ENCODE measurements at places on chromosomes 6 and 20. TPM values are rescaled to one million over a fixed set of nuclear protein-coding genes. Genes with fewer than 3 reads are reported as not detected.

Gene SRF
- total RNA-seq: 26.7 TPM

- no peak overlapping the region for H3K27ac ChIP-seq
- H3K4me1 ChIP-seq: no peaks in the 10 kb centered on the region
- no peaks in the 10 kb centered on the region for H3K27me3 ChIP-seq
- no peak for DNase-seq
These were observed 94.7 kb downstream of the TMEM242 start for GRCh38 chr6:157228426-157229131.

GRCh38 chr6:85062884-85063283 is 298.5 kb upstream of the TBX18 start:
- no peak overlapping the region for H3K4me3 ChIP-seq
- H3K27ac ChIP-seq: no peak overlapping the region
- no peaks in the 10 kb centered on the region for H3K4me1 ChIP-seq
- H3K36me3 ChIP-seq: no peaks in the 10 kb centered on the region

DNA sequence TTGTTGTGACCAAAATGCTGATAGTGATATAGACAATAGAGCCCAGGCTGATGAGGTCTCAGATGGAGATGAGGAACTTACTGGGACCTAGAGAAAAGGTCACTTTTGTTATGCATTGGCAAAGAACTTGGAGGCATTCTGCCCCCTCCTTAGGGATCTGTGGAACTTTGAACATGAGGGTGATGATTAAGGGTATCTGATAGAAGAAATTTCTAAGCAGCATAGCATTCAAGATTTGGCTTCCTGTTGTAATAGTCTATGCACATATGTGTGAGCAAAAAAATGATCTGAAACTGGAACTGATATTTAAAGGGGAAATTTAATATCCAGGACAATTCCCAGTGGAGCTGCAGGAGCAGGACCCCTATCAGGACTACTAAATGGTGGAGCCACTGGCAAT is 17.1 kb downstream of the HLA-A start:
- DNase-seq: no peak
- peaks cover 7% of the 10 kb centered on the region for H3K4me1 ChIP-seq

GRCh38 chr6:132446141-132446854 is 45.0 kb upstream of the MOXD1 start:
- no peak for DNase-seq
- no peak overlapping the region for H3K27ac ChIP-seq
- H3K4me1 ChIP-seq: no peaks in the 10 kb centered on the region
